ENCODE measurements at places on chromosomes 7 and 10.

GRCh38 chr7:7099584-7100014 is 82.7 kb upstream of the C1GALT1 start:
- no peak for DNase-seq

DNA sequence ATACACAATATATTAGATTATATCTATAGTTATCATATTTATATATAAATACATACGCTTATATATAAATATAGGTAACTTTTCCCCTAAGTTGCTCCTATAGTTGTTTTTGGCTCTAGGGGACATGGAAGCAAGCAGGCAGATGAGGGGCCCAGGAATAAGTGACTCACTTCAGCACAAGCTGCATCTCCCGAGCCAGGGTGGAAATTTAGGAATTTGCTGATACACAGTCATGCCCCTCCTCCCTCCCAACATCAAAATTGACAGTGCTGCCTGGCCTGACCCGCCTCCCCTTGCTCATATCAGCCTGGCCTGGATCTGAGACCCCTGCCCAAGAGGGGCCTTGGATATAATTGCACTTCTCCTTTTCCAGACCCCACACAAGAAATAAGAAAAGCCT is 33.8 kb downstream of the MKI67 start:
- DNase-seq = no peak

DNA sequence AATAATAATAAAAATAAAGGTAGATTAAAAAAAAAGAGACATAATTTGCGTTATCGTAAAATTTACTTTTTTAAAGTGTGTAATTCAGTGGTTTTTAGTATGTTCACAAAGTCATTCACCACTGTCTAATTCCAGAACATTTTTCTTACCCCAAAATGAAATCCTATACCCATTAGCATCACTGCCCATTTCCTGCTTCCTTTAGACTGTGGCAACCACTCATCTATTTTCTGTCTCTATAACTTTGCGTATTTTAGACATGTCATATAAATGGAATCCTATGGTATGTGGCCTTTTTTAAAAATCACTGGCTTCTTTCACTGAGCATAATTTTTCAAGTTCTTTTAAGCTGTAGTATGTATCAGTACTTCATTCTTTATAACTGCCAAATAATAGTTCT is 53.6 kb downstream of the KAT6B start:
- DNase-seq = no peak

- no peak for DNase-seq
Measured at GRCh38 chr10:87775766-87776165, 42.3 kb downstream of the ATAD1 start.

- no peak for DNase-seq
Measured at GRCh38 chr10:75245354-75246250, 9.8 kb upstream of the COMTD1 start.

DNA sequence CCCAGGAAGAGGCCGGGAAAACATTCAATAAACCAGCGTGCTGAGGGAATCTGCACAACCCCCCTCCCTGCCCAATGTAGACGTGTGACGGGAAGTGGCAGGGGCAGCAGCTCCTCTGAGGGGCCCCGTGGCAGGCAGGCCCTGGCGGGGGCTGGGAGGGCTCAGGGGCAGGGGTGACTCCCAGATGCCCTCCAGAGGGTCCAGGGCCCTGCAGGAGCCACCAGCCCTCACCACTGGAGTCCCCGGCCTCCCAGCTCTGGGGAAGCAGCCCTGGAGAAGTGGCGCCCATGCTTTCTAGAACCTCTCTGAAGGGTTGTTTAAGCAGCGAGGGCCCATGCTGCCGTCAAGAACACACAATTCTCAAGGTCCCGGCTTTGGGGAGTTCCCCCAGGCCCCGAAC is 8.4 kb upstream of the GPER1 start:
- DNase-seq = no peak

DNA sequence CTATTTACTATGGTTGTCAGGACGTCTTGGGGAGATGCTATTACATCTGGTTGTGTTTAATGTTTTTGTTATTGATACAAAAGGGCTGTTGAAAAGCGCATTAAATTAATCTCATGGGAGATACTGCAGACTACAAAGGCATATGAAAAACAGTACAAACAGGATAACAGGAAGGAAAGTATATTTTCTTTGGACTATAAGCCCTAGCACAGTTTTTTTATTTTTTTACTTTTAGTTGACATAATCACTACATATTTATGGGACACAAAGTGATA is 341.3 kb downstream of the ARL4A start:
- no peak for DNase-seq

GRCh38 chr10:132300582-132300981 is 7.2 kb downstream of the STK32C start:
- no peak for DNase-seq

DNA sequence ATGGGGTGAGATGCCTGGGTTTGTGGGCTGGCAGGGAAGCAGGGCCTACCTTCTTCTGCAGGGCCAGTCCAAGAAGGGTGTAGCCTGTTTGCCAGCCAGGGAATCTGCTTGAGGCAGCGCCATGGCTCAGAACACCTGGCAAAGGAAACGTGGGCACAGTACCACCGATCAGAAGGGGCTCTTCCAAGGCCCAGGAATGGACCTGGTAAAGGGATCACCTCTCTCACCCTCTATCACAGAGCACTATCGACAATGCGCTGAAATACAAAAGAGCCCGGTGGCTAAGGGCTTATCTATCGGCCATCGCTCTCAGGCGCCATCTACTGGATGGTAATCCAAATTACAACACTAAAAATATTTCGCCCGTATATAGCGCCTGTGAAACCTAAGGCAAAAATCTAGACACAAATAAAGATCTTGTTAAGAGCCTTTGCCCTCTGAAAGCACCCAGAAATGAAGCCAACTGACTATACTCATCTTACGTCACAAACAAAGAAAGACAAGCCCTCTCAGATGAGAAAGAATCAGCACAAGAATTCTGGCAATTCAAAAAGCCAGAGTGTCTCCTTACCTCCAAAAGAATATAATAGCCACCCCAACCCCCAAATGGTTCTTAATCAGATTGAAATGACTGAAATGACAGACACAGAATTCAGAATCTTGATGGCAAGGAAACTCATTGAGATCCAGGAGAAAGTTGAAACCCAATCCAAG is 217.8 kb upstream of the HPS1 start:
- peak; percentile 48 for DNase-seq

Measured in CD4-positive, alpha-beta T cell treated with Interleukin-15 for 4 hours (primary cell).